ENCODE measurements at places on chromosomes 1 and 21.

DNA sequence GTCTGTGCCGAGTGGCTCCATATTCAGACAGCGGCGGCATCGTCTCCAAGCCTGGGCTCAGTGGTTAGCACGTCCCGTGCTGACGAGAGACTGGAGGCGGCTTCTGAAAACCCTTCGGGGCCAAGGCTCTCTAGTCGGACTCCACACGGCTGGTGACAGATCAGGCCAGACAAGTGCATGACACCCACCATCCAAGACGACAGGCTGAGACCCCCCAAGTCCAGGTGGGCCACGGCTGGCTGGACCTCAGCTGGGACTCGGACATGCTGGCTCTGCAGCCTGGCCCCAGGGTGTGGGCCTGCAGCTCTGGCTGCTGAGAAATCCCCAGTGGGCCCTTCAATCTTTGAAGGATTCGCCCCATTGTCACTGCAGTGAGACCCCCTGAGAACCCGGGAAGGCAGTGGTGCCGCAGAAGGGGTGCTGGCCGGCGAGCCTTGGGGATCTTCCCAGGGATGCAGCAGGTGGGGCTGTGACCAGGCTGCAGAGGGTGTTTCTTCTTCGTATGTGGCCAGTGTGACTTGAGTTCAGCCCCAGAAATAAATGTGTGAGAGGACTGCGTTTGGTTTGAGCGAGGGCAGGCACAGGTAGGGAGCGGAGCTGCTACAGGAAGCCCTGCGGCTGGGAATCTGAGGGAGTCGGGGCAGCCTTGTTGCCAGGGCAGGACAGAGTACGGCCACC is 15.9 kb upstream of the SLC19A1 start:
- DNase-seq, result no peak

- no peak for DNase-seq
Observed at GRCh38 chr1:60697204-60697994, 385.0 kb upstream of the NFIA start.

GRCh38 chr1:44590475-44590874 is 83.8 kb downstream of the TMEM53 start:
- no peak for DNase-seq

DNA sequence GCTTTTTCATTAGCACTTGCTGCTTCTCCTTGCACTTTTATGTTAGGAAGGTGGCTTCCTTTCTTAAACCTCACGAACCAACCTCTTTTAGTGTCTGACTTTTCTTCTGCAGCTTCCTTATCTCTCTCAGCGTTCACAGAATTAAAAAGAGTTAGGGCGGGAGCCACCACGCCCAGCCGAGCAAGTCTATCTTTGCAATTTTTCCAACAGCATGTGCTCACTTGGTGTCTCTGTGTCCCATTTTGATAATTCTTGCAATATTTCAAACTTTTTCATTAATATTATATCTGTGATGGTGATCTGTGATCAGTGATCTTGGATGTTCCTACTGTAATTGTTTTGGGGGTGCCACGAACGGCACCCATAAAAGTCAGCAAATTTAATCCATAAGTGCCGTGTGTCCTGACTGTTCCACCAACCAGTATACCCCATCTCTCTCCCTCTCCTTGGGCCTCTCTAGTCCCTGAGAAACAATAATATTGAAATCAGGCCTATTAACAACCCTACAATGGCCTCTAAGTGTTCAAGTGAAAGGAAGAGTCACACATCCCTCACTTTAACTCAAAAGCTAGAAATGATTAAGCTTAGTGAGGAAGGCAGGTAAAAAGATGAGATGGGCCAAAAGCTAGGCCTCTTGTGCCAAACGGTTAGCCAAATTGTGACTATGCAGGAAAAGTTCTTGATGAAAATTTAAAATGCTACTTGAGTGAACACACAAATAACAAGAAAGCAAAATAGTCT is 15.9 kb upstream of the ITPKB start:
- DNase-seq, result no peak

DNA sequence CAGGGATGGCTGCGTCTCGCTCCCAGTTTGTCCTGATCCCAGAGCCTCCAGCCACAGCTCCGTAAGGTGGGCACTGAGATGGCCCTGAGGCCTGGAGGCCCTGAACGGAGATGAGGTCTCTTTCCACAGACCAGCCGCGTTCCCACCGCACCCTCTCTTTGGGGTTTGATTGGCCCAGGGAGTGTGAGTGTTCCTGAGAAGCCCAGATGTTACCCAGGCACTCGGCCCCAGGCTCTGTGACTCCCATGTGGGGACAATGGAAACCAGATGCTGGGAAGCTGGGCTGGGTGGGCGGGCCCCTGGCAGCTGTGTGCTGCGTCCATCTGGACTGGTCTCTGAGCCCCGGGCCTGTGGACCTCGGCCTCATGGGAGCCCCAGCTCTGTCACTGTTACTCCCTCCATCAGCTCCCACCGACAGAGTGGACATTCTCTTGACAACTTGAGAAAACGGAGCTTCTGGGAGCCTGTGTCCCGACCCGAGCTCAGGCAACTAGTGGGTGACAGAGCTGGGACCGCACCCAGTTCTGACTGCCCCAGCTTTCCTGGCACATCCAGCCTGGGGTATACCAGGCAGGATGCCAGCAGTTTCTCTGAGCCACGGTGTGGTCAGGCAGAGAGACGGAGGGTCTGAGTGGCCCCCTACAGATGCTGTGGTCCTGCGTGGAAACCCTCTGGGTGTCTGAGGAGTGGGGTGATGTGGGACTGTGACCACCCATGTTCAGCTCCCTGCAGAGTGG is 9.8 kb upstream of the COL6A1 start:
- DNase-seq, result no peak

- DNase-seq, result no peak
Observed at GRCh38 chr1:24387636-24388175, 25.9 kb downstream of the STPG1 start.

DNA sequence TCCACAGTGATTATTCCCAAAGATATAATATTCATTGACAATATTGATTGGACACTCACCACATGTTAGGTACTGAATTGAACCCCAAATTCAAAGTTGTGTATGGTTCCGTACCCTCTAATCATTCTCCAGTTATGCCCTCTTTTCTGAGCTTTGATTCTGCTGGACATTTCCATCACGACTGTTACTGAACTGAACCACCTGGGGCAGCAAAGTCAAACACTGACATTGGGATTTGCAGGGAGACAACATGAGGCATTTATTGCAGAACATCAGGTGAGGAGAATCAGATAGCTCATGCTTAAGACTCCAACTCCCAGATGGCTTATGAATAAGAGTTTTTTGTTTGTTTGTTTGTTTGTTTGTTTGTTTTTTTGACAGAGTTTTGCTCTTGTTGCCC is 420.9 kb downstream of the DISC1 start:
- DNase-seq, result no peak

Data from activated CD4-positive, alpha-beta T cell treated with anti-CD3 and anti-CD28 coated beads, Interleukin-2, amount 10 ng/mL, durations not matched to agents 7 days and 5 days (primary cell).